Kasumi-1 (cell line): ENCODE measurements at places on chromosomes 16 and 17.

DNA sequence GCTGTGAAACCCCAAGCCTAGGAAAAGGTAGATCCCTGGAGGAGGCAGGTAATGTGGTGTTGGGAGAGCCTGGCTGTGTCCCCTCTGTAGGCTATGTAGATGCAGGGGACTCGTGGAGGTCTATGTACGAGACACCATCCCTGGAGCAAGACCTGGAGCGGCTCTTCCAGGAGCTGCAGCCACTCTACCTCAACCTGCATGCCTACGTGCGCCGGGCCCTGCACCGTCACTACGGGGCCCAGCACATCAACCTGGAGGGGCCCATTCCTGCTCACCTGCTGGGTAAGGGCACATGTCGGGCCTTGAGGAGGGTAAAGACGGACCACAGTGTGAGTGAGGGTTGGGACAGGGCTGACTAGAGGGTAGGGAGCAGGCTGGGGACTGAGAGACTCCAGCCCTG is 12.0 kb downstream of the ACE start:
- no peak for DNase-seq

DNA sequence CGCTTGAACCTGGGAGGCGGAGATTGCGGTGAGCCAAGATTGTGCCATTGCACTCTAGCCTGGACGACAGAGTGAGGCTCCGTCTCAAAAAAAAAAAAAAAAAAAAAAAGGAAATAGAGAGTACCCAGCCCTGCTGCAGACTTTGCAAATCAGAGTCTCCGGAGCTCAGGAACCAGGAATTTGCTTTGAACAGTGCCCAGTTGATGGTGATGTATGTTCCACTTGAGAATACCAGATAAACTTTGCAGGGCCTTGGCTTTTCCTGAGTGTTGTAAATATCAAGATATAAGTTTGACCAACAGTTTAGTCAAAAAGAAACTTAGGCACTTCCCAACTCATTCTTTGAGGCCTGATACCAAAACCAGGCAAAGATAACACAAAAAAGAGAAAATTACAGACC is 30.6 kb upstream of the MAP3K14 start:
- no peak for DNase-seq

DNA sequence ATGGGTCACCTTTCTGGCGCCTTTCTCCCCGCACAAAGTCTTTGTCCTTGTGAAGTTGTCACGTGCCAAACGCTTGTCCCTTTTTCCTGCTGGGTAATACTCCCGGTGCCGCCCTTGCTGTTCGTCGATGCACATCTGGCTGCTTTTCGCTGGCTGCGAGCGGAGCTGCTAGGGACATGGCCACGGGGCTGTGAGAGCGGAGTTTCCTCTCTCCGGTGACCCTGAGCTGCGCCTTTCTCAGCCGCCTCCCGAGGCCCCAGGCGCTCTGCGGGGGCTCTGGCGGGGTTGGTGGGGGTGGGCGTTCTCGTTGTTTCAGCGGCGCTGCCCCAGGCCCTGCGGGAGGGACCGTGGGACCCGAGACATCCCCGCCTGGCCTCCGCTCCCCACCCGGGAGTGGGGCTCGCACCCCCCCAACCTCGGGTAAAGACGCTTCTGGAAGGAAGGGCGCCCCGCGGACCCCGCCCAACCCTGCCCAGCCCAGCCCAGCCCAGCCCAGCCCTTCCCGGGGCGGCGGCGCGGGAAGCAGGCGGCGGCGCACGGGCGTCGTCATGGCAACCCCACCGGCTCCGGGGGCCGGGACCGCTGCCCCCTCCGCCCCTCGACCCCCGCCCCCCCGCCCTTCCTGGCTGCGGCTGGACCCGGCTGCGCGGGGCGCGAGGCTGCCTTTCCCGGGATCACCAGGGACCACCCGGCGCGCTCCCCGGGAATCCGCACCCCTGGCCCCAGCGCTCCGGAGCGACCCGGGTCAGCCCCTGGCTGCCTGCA is 12.3 kb downstream of the CHMP6 start:
- no peak for DNase-seq

- no peak for DNase-seq
Observed at GRCh38 chr16:84545114-84545737, 40.8 kb upstream of the MEAK7 start.
